Suprapubic skin (tissue), 4 donors: ENCODE measurements at places on chromosomes 4 and X.

DNA sequence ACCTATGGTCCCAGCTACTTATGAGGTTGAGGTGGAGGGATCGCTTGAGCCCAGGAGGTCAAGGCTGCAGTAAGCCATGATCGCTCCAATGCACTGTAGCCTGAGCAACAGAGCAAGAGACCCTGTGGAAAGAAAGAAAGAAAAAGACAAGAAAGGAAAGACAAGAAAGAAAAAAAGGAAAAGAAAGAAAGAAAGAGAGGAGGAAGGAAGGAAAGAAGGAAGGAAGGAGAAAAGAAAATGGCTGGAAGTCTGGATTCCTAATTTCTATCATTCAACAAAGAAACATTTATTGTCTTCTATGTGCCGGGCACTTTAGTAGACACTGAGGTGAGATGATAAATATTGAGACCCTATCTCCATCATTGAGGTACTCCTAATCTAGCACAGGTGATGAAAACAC lies 26.8 kb upstream of the BCORL1 start:
- H3K36me3 ChIP-seq: no peaks in the 10 kb centered on the region
- H3K4me1 ChIP-seq: peaks cover 12% of the 10 kb centered on the region
- no peak for DNase-seq

DNA sequence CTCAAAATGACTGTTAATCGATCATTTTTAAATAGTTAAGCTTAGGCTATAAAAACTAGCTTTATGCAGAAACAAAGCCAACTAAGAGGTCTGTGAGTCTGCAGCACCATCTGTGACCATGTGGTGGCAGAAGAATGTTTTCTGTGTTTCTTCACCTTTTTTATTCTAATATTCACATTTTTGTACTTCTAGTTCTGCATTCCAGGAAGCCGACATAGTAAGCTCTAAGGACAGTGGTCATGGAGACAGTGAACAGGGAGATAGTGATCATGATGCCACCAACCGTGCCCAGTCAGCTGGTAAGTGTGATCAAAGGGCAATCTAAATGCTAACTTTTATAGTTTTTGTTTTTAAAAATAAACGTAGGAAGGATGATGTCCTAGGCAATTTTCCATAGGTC lies 5.6 kb downstream of the PCDH10 start:
- H3K4me1 ChIP-seq: peaks cover 32% of the 10 kb centered on the region
- DNase-seq: no peak
- no peak overlapping the region for H3K27ac ChIP-seq
- H3K27me3 ChIP-seq: peaks cover 51% of the 10 kb centered on the region
- H3K4me3 ChIP-seq: no peak overlapping the region

DNA sequence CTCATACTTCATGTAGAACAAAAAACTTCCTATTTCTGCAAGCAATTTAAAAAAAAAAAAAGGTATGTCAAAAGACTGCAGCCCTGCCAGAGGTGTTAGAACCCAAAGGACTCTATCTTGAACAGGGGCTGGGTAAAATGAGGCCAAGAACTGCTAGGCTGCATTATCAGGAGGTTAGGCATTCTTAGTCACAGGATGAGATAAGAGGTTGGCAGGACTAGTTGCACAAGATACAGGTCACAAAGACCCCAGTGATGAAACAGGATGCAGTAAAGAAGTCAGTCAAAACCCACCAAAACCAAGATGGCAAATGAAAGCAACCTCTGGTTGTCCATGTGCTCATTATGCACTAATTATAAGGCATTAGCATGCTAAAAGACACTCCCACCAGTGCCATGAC lies 104.1 kb downstream of the ANOS1 start:
- no peak overlapping the region for H3K4me3 ChIP-seq
- H3K36me3 ChIP-seq: no peaks in the 10 kb centered on the region
- no peaks in the 10 kb centered on the region for H3K27me3 ChIP-seq
- no peak overlapping the region for H3K27ac ChIP-seq

DNA sequence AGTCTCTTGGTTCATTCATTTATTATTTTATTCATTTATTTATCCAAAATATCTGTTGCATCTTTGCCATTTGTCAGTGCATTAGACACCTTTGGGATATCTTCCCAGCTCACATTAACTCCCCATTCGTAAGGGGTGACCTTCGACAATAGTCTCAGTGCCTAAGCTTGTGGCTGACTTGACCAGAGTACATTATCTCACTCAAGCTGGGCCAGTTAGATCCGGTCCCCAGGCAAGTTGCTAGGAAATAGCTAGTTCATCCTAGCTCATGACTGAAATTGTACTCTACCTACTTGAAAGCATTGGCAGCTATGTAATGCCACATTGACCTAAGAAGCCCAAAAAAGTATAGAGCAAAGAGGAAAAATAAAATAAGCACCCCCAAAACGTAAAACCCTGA lies 165.3 kb downstream of the FBXO8 start:
- H3K27ac ChIP-seq: no peak overlapping the region
- H3K4me1 ChIP-seq: peaks cover 2% of the 10 kb centered on the region
- H3K27me3 ChIP-seq: peaks cover 14% of the 10 kb centered on the region
- no peaks in the 10 kb centered on the region for H3K36me3 ChIP-seq
- H3K4me3 ChIP-seq: no peak overlapping the region
- no peak for DNase-seq

DNA sequence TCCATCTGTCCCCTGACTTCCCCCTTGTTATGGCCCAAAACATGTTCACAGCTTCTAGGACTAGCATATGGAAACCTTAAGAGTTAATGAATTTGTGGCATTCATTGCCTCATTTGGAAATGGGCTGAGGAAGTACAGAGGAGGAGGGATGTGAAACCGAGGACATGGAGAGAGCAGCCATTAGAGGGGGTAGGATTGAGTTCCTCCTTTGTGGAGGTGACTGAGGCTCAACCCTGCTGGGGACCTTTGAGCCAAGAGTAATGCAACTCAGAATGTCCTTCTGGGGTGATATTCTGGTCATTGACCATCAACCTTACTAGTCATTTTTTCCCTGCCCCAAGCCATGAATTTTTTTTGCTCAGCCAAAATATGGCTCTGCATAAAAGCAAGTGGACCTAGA lies 109.4 kb downstream of the ZNF518B start:
- no peak for DNase-seq
- no peak overlapping the region for H3K4me3 ChIP-seq
- no peak overlapping the region for H3K27ac ChIP-seq
- no peaks in the 10 kb centered on the region for H3K27me3 ChIP-seq

- peaks cover 12% of the 10 kb centered on the region for H3K36me3 ChIP-seq
- H3K4me1 ChIP-seq: peaks cover 22% of the 10 kb centered on the region
- DNase-seq: no peak
- no peaks in the 10 kb centered on the region for H3K27me3 ChIP-seq
Observed at GRCh38 chrX:101409043-101409442, 1.0 kb downstream of the HNRNPH2 start.

- DNase-seq: no peak
- H3K27me3 ChIP-seq: no peaks in the 10 kb centered on the region
- peak overlapping the region; percentile 53 for H3K27ac ChIP-seq
- no peak overlapping the region for H3K4me3 ChIP-seq
- H3K36me3 ChIP-seq: no peaks in the 10 kb centered on the region
Observed at GRCh38 chr4:119113033-119113655, 22.5 kb upstream of the MYOZ2 start.

DNA sequence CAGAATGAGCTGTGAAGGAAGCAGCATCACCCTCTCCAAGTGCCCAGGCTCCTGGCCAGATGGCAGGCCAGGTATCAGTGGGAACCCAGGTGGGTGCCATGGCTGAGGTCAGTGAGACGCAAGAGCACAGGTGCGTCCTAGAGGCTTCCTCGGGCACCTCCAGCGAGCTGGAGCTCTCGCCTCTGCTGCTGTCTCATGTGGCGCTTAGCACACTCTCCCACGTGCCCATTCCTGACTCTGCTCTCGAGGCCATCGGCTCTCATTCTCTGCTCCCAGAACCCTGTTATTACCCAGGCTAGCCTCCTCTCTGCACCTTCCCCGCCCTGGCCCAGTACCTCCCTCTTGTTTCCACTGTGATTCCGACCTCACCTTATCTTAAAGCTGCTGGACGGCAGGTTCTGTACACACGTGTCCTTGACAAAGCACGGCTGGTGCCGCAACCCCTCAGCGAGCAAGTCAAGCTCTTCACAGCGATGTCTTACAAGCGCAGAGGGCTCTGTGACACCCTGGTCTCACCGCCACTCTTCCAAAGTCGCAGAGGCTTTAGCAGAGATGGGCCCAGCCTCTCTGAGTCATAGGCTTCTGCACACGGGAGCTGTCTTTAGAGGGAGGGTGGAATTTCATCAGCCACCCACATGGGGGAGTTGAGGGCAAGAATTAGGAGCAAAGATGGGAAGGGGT lies 15.4 kb upstream of the MSANTD1 start:
- H3K36me3 ChIP-seq: peaks cover 100% of the 10 kb centered on the region
- H3K27ac ChIP-seq: no peak overlapping the region
- no peak overlapping the region for H3K4me3 ChIP-seq
- DNase-seq: no peak

DNA sequence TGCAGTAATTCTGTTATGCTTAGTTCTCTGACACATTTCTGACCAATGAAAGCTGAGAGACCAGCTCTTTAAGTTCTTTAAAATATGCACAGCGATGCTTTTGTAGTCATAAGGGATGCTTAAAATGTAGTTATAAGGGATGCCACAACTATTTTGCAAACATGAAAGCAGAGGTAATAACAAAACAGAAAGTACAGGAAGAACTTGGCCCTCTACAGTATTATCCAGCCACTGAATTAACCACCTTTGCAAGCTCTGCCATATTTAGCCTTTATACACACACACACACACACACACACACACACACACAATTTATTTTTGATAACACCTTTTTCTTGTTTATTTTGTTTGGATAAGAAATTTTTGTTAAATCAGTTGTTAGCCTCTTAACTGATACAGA lies 590.0 kb downstream of the FAT4 start:
- H3K4me3 ChIP-seq: no peak overlapping the region
- no peak for DNase-seq
- no peaks in the 10 kb centered on the region for H3K27me3 ChIP-seq
- H3K36me3 ChIP-seq: no peaks in the 10 kb centered on the region
- H3K27ac ChIP-seq: no peak overlapping the region
- H3K4me1 ChIP-seq: no peaks in the 10 kb centered on the region

DNA sequence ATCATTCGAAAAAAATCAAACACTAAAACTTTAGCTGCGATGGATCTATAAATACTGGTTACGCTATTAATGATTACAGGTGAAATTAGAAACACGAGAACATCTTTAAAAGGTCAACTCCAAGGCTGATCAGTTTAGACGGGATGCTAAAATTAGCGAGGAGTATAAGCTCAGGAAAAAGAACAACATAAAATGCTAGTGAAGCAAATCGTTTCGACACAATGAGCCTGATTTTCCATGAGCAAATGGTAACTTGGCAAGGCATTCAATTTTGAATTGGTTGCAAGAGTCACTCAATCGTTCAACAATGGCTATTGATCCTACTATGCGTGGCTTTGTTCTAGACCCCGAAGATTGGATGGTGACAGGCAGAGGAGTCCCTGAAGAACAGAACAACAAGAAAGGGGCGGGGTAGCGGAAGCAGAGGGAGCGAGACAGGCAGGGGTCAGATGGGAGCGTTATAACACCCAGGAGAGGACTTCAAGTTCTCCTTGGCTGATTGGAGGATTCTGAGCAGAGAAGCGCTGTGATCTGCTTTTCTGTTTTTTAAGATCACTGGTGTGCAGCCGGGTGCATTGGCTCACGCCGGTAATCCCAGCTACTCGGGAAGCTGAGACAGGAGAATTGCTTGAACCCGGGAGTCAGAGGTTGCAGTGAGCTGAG lies 146.5 kb downstream of the RBM47 start:
- no peak for DNase-seq
- no peak overlapping the region for H3K27ac ChIP-seq
- H3K4me1 ChIP-seq: no peaks in the 10 kb centered on the region
- H3K27me3 ChIP-seq: no peaks in the 10 kb centered on the region
- H3K4me3 ChIP-seq: no peak overlapping the region
- no peaks in the 10 kb centered on the region for H3K36me3 ChIP-seq

GRCh38 chrX:131402124-131402811 lies 113.2 kb upstream of the IGSF1 start:
- no peak overlapping the region for H3K4me3 ChIP-seq
- H3K27ac ChIP-seq: no peak overlapping the region
- no peaks in the 10 kb centered on the region for H3K36me3 ChIP-seq
- DNase-seq: no peak
- H3K4me1 ChIP-seq: no peaks in the 10 kb centered on the region
- H3K27me3 ChIP-seq: no peaks in the 10 kb centered on the region

GRCh38 chr4:184156163-184156920 lies 61.3 kb downstream of the ENPP6 start:
- DNase-seq: no peak
- no peak overlapping the region for H3K4me3 ChIP-seq
- no peaks in the 10 kb centered on the region for H3K36me3 ChIP-seq
- peaks cover 3% of the 10 kb centered on the region for H3K27me3 ChIP-seq

DNA sequence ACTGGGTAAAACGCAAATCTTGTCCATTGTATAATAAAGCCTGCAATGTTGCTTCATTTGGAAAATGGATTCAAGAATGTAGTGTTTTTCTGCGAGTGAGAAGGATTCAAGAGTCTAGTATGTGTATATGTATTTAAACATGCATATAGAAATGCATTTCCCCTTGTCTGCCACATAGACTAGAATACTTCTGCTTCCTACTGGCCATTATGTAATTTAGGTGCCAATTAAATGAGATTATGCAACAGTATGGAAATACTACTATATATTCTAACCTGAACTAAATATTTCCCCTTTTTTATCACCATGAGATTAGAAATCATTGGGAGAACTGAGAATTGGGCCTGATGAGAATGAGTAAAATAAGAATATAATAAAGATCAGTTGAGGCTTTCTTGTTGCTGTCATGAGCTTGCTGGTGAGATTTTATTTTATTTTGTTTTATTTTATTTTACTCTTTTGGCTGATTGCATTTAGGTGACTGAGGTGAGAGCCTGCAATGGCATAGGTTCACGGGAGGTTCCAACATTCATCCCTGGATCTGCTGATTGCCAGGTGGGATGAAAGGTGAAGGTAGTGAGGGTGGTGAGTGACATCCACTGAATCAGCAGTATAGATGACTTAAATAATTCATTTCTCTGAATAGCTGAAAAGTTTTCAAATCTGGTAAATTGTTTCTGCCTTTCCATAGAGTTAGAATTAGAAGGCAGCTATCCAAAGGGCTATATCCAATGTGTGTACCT lies 95.6 kb upstream of the SLC4A4 start:
- no peak overlapping the region for H3K4me3 ChIP-seq
- H3K36me3 ChIP-seq: no peaks in the 10 kb centered on the region
- H3K27me3 ChIP-seq: no peaks in the 10 kb centered on the region

GRCh38 chrX:69076088-69076487 lies 89.2 kb downstream of the PJA1 start:
- no peaks in the 10 kb centered on the region for H3K4me1 ChIP-seq
- H3K36me3 ChIP-seq: no peaks in the 10 kb centered on the region
- no peak overlapping the region for H3K4me3 ChIP-seq

GRCh38 chr4:6469898-6470501 lies 2.4 kb downstream of the PPP2R2C start:
- H3K27me3 ChIP-seq: peaks cover 63% of the 10 kb centered on the region
- no peak for DNase-seq

GRCh38 chr4:177308125-177308524 lies 1.5 kb upstream of the NEIL3 start:
- H3K36me3 ChIP-seq: no peaks in the 10 kb centered on the region
- no peak overlapping the region for H3K27ac ChIP-seq
- H3K27me3 ChIP-seq: no peaks in the 10 kb centered on the region
- no peak overlapping the region for H3K4me3 ChIP-seq
- no peak for DNase-seq

GRCh38 chr4:147078362-147078761 lies 132.7 kb upstream of the TTC29 start:
- H3K27me3 ChIP-seq: no peaks in the 10 kb centered on the region
- H3K27ac ChIP-seq: no peak overlapping the region
- H3K4me1 ChIP-seq: peaks cover 6% of the 10 kb centered on the region
- no peak overlapping the region for H3K4me3 ChIP-seq
- no peaks in the 10 kb centered on the region for H3K36me3 ChIP-seq

- no peak overlapping the region for H3K27ac ChIP-seq
- H3K4me3 ChIP-seq: no peak overlapping the region
- H3K36me3 ChIP-seq: no peaks in the 10 kb centered on the region
- no peak for DNase-seq
Observed at GRCh38 chr4:26827798-26828197, 32.8 kb upstream of the STIM2 start.
